Choroid plexus epithelial cell (primary cell): ENCODE measurements at places on chromosomes 5 and 9.

DNA sequence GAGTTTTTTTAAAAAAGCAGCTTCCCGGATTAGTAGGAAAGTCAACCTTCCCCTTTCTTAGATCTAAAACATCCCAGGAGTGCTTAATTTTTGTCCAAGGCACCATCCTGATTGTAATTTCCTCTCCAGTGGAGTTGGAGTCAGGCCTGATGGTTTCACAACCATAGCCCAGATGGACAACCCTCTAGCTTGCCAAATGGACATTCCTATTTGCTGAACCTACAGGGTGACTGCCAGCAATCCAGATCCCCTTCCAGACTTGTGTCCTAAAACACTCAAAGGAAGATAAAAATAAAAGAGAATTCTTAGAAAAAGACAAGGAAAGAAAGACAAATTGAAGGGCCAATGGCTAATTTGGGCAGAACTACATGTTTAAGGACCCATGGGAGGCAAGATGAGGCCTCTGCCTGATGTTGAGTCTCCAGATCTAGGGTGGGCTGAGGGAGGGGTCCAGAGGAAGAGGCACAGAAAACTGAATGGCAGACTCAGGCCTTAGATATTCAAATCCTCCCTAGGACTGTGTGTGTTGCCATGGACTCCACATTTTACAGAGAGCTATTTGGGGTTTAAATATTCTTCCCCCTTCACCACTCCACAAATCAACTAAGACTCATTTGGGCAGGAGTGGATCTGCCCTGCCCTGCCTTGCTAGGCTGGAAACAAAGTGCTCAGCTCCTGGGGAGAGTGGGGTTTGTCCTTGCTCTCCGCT lies 38.5 kb upstream of the SLC44A1 start:
- DNase-seq, result peak; percentile 89

DNA sequence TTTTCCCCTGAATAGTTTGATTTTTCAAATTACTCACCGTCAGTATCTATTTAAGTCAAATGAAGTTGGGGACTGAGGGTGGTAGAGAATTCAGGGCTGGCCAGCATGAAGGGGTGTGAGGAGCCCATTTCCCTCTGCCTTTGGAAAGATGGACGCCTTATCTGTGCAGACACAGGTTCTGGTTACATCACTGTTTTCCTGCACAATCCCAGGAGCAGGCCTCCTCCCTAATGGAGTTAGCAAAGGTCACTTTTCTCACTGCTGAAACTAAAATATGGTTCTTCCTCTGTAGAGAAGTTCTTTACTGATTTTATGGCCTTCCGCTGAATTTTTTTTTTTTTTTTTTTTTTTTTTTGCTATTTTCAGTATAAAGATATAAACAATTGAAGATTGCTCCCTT lies 69.1 kb downstream of the FOXD1 start:
- no peak for DNase-seq

DNA sequence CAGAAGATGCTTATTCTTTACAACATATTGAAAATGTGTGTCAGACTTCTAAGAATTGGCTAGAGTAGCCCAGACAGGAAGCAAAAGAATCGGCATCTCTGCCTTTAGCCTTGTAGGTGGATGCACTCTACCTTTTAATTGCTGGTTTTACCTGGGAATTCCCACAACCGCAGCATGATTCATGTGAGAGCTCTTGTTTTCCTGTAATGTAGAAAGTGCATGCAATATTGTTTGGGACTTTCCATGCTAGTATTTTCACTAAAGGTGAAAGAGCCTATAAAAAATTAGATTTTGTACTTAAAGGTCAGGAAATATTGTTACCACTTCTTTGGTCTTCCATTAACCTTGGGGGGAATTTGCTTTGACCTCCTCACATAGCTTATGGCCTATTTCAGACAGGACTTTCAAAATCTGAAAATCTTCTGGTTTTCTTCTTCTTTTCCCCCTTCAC lies 89.8 kb downstream of the NTRK2 start:
- DNase-seq, result no peak

DNA sequence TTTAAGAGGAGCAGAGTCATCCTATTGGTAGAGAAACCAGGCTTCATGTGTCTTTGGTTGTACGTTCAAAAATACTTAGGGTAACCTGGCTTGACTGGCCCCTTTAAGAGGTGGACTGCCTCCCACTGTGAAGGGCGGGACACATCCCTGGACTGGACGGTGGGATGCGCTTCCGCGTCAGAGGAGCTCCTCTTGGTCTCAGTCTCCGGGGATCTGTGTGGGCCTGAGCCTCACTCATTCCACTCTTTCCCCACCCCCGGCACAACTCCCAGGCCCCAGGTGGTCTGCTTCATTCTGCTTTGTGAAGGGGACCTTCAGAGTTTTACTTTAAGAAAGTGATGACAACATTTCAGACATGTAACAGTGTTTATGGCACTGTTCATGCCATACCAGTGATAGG lies 601.1 kb downstream of the IRX1 start:
- no peak for DNase-seq

DNA sequence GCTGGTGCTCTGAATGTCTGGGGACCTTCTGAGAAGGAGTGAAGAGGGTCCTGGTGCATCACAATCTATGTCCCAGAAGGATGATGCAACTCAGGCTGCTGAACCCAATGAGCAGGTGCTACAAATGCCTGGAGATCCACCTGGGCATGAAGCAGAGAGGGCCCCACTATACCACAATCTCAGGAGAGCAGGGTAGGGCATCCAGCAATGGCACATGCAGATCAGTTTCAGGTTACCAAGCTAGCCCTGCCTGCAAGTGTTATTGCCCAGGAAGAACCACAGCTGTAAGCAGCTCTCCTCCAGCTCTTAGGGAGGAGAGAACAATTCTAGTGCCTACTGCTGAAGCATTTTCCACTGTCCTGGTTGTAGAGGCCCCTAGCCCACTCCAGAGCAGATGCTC lies 389.2 kb upstream of the TNC start:
- no peak for DNase-seq

DNA sequence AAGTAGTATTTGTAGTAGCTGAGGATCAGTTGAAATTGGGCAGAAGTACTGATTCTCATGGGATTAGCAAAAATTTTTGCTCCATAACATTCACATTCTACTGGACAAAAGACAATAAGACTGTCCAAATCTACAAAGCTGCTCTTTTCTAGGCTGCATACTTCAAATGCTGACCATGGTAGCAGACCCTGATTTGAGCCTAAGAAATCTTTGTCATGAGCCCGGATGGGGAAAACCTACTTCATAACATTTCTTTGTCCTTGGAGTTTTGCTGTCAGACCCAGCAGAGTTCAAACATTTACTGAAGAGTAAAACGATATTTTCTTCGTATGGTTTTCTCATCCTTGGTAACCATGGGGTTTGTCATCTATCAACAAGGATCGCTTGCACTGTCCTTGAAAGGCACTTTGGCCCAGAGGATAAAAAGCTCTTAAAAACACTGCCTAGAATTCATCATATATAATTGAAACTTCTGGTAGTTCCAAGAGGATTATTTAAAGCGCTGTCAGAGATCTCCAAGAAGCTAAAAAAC lies 216.9 kb downstream of the CAVIN4 start:
- no peak for DNase-seq

DNA sequence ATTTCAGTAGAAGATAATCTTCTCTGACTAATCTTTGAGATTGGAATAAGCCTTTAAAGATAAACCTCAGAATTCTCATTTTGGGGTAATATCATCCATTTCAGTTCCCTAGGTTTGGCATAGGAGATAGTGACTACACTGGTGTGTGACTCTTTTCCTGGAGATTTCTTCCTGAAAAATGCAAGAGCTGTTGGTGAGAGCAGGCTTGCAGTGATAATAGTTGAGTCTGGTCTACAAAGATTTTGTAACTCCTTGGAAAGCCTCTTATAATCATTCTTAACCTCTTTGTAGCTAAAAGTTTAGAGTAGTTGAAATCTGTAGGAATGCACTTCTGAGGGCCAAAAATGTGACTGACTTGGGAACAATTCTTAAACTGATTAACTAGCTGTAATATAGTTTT lies 23.4 kb downstream of the RANBP17 start:
- DNase-seq, result peak; percentile 14

DNA sequence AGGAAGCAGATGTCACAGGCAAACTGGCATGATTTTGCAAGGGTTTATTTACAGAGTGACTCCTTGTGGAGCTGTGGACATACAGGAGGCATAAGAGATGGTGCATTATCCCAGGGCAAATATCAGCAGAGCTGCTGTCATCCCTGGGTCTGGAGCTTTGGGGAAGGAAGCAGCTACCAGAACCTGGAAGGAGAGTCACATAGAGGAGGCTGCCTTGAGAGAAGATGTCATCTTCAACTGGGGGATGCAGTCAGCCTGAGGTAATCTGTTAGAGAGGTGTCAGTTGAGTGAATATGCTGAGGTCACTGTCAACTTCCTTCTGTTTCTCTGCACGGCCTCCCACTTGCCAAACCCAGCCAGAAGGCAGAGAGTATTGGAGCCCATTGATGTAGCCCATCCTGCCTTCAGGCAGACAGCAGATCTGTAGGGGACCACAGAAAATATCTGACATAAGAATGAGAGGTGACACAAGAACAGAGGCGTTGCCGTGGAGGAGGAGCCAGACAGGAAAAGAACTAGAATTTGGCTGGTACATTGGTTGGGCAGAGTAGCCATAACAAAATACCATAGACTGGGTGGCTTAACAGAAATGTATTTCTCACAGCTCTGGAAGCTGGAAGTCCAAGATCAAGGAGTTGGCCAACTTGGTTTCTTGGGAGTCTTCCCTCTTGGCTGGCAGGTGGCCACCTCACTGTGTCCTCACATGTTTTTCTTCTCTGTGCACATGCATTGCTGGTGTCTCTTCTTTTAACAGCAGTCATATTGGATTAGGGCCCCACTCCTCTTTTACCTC lies 102.8 kb downstream of the SNX18 start:
- DNase-seq, result no peak

- no peak for DNase-seq
Observed at GRCh38 chr5:171426266-171426665, 6.8 kb downstream of the FGF18 start.

DNA sequence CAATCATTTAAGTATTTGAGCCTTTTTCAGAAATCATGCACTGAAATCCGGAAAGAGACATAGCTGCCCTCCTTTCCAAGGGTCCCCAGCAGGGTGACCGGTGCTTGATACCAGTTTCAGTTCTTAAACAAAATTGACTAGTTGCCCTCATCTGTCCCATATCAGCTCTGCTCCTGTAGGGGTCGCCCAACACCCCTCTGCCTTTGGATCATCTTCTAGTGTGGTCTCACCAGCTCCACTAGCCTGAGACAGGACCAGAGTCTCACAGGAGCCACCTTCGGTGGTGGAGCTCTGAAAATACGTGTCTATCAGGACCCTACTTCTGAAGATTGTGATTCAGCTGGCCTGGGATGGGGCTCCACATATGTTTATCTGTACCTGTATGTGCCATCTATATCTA lies 428.2 kb downstream of the ENC1 start:
- DNase-seq, result peak; percentile 68

DNA sequence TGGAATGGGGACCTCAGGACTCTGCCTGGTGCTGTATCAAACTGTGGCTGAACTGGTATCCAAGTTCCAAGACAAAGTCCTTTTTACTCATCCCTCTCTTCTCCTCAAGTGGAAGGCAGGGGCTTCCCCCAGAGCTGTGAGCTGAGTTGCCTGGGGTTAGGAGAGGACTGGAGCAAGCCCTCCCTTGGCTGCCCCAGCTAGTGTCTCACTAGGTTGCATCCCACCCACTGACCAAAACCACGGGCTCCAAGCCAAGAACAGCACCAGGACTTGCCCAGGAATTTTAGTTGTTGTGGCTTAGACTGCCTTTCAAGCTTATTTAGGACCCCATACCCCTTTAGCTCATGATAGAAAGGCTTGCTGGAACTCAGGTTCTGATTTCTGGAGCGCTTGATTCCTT lies 158.7 kb upstream of the TNC start:
- DNase-seq, result peak; percentile 31

- DNase-seq, result peak; percentile 50
Observed at GRCh38 chr5:151082282-151082902, 1.6 kb upstream of the TNIP1 start.

GRCh38 chr5:72238712-72239445 lies 81.2 kb downstream of the MRPS27 start:
- DNase-seq, result no peak
